ENCODE measurements at places on chromosomes 1 and 21.

- no peak for DNase-seq
Measured at GRCh38 chr21:28426545-28426944, 566.1 kb downstream of the LTN1 start.

GRCh38 chr21:37622755-37623154 is 256.2 kb downstream of the DYRK1A start:
- no peak for DNase-seq

DNA sequence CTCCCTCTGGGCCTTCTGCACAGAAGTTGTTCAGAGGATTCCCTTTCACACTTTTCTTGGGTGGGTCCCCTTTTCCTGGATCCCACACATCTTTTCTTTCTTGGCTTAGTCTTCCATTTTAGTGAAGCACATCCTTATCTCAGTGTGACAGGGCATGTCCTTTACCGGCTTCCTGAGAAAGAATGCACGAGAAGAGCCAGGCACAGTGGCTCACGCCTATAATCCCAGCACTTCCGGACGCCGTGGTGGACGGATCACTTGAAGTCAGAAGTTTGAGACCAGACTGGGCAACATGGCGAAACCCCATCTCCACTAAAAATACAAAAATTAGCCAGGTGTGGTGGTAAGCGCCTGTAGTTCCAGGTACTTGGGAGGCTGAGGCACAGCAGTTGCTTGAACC is 22.1 kb upstream of the PSMB2 start:
- DNase-seq, result no peak

- no peak for DNase-seq
Measured at GRCh38 chr1:205183676-205184335, 27.7 kb downstream of the DSTYK start.

DNA sequence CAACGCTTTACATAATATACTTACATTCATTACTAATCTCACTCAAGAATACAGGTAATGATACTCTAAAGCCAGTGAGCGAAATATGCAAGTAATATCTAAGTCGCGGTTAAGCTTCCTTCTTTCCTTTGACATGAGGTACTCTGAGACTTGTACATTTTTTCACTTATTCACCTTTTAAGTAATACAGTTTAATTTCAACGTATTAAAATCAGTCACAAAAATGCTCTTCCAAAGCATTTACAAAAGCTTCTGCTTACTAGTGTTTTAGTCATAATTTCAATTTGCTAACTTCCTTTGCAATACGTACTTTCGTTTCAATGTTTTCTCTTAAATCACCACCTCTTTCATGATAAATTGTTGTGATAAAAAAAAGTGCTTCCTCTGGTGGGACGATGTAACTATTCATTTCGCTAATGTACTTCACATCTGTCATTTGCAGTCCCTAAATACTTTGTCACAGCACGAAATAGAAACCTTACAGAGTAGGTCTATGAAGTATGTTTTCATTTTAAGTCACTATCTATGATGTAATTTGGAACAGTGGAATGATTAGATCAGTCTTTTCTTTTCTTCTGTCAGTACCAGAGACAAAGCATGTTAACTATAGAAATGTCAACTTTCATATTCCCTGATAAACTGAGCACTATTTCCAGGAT is 34.0 kb upstream of the ADGRL4 start:
- no peak for DNase-seq

- no peak for DNase-seq
Measured at GRCh38 chr1:22600071-22600816, 36.2 kb upstream of the C1QA start.

DNA sequence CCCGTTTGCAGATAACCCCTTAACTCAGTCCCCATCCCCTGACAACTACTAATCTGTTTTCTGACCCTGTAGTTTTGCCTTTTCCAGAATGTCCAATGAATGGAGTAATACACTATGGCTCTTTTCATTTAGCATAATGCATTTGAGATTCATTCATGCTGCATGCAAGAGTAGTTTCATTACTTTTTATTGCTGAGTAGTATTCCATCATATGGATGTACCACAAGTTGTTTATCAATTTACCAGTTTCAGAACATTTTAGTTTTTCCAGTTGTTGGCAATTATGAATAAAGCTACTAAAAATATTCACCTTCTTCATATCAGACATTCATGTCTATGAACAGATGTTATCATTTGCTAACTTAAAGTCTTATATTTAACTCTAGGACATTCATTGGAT is 45.3 kb downstream of the STXBP3 start:
- no peak for DNase-seq

- no peak for DNase-seq
Measured at GRCh38 chr21:28561772-28562171, 430.9 kb downstream of the LTN1 start.

DNA sequence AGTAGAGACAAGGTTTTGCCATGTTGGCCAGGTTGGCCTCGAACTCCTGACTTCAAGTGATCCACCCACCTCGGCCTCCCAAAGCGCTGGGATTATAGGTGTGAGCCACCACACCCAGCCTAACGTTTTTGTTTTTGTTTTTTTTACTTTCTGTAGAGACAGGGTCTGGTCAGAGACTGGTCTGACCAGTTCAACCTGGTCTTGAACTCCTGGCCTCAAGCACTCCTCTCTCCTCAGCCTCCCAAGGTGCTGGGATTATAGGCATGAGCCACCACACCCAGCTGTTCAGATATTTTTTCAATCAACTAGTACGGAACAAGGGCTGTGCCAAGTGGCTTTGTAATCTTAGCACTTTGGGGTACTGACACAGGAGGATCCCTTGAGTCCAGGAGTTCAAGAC is 209.5 kb downstream of the RERE start:
- no peak for DNase-seq

DNA sequence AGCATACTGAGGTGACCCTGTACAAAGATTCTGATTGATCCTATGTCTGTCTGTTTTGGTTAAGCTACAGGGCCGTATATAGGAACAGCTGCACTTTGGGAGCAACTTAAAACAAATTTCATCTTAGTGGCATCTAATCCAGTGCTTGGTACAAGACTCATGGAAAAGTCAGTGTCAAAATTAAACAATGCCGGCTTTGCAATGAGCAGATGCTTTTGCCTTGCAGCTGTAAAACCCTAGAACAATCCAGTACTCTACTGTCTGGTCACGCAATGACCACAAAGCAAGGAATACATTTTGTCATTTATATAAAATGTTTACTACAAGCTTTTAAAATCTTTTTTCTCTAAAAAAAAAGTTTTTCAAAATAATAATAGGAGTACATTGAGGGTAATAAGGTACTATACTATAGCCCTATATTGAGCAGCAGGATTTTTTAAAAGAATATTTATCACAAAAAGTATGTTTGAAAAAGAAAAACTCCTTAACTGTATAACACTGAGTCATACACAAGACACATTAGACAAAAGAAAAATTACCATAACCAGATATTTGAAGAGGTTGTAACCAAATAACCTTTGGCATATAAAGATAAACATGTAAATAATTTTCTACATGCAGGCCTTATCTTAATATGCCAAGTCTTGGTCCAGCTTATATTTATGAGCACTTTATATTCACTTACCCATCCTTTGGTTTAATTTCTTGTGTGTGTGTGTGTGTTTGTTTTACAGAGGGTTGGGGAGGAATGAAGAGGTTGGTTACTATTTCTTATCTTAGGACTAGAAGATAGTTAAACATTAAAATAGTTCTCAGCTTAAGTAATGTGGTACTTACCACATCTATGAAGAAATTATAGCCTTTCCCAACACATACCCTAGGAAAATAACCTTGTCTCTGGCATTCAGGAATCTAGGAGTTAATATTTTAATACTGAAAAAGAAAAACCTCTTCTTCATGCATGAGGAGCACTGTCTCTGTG is 262.3 kb downstream of the FAF1 start:
- DNase-seq, result peak; percentile 4

DNA sequence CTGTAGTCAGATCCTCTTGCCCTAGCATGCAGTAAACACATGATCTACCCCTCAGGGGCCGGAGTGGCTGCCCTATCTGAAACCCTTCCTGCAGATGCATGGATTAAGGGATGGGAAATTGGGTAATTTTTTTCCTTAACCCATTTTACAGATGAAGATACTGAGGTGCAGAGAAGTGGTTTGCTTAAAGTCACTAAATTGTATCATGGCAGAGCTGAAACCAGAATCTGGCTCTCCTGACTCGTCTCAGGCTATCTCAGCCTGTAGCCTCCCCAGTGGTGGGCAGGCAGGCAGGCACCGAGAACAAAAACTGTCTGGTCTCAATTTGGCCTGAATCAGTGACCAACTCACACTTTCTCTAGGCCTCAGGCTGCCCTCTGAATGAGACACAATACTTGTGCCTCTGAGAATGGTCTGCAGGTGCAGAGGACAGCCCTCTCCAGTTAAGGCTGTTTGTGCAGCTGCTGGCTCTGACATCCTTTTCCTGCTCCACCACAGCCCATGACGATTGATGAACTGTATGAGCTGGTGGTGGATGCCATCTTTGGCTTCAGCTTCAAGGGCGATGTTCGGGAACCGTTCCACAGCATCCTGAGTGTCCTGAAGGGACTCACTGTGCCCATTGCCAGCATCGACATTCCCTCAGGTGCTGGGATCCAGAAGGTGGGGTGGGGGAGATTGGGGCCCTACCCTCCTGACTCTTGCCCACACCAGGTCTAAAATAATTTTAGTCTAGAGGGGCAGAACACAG is 1.5 kb downstream of the NAXE start:
- DNase-seq, result no peak

All from anterior cingulate cortex (tissue), 58 donors.